ENCODE measurements at places on chromosomes 7 and 10.
A peak's percentile ranks its signal among the peaks of the same experiment; 100 is the strongest.

GRCh38 chr7:127417346-127417745, 24.8 kb upstream of the ZNF800 start:
- DNase-seq, result no peak

DNA sequence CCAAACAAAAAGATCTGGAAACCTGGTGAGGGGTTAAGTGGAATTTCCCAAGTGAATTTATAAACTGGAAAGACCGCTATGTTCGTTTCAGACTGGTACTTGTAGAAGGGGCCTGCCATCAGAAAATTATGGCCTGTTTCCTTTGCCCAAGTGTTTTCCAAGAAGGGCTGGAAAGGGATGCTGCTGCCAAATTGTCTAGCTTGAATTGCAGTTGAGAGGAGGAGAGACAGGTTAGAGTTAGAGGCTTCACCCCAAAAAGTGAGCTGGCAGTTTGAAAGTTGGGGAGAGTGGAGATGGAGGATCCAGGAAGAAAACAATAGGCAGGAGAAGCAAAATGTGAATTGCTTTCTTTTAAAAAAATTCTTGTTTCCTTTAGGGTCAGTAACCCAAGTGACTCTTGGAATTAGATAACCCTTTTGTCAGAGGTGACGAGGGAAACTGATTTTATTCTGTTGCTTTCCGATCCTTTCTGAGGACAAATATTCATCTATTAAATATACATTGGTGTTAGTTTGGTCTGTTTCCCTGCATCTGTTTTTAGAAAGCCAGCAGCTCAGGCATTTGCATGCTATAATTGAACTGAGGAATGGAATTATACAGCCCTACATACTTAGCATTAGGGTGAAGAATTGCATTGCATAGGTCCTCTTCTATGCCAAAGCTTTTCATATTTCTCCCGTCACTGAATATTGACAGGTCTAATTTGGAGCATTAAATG, 82.5 kb upstream of the PRR15 start:
- no peak for DNase-seq

DNA sequence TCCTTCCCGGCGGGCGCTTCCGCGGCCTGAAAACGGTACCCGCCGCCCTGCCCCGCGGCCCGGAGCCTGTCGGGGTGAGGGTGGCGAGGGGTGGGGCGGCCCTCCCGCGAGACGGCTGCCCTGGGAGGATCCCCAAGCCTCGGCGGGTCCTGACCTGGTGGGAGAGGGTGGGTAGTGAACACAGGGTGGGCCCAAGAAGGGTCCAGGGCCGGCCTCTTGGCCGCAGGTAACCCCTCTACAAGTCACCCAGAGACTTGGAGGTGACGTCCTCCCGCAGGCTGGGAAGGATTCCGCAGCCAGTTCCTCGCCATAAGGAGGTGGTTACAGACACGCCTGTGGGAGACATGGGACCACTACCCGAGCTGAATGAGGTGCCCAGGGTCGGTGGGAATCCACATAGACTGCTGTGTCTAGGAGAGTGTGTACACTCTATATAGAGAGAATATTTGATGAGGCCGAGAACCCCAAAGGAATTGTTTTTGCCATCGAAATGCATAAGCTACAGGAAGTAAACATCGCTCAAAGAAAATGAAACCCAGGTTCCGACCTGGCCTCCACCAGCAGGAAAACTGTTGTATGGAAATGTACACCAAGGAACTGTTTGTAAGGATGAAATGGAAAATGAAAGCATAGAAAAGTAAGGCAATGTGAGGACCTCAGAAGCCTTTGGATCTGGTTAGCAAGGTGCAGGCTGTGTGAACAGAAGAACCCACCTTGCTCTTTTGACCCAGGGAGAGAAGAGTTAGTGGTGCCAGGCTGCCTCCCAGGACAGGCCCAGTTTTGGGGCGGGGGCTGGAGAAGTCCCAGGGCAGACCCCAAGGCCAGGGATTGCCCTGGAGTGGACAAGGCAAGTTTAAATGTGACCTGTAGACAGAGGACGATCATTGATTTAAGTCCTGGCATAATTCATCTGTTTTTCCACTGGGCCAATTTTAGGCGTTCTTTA, 659 bp downstream of the OPTN start:
- DNase-seq, result no peak

- no peak for DNase-seq
Measured at GRCh38 chr10:117254774-117255735, 14.1 kb downstream of the SLC18A2 start.

- no peak for DNase-seq
Measured at GRCh38 chr10:94102436-94102835, 108.7 kb downstream of the PLCE1 start.

GRCh38 chr10:122012731-122013130, 23.8 kb downstream of the TACC2 start:
- no peak for DNase-seq

- no peak for DNase-seq
Measured at GRCh38 chr7:27154901-27155815, 1.3 kb downstream of the HOXA7 start.

GRCh38 chr7:23709081-23709750, 803 bp upstream of the STK31 start:
- DNase-seq, result no peak

- no peak for DNase-seq
Measured at GRCh38 chr7:44309271-44310091, 15.9 kb downstream of the CAMK2B start.

GRCh38 chr10:130761788-130762301, 549.7 kb downstream of the TCERG1L start:
- no peak for DNase-seq

- DNase-seq, result no peak
Measured at GRCh38 chr10:35453855-35454532, 117.7 kb downstream of the CCNY start.

GRCh38 chr10:90205340-90205739, 503.9 kb downstream of the KIF20B start:
- DNase-seq, result no peak

DNA sequence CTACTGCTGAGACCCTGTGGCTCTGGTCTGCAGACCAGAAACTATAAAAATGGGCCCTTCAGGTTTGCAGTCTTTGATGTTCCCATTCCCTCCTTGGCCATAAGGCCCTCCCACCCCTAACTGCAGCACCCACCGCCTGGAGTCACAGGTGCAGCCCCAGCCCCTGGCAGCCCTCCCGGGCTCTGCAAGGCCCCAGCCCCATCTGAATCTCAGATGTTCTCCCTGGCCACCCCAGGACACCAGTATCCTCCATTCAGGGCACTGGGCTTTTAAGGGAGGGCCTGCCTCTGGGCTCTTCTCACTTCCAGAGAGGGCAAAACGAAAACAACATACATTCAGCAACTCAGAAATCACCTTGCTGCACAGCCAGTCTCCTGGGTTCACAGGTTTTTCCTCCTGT, 107.7 kb upstream of the RET start:
- DNase-seq, result no peak

DNA sequence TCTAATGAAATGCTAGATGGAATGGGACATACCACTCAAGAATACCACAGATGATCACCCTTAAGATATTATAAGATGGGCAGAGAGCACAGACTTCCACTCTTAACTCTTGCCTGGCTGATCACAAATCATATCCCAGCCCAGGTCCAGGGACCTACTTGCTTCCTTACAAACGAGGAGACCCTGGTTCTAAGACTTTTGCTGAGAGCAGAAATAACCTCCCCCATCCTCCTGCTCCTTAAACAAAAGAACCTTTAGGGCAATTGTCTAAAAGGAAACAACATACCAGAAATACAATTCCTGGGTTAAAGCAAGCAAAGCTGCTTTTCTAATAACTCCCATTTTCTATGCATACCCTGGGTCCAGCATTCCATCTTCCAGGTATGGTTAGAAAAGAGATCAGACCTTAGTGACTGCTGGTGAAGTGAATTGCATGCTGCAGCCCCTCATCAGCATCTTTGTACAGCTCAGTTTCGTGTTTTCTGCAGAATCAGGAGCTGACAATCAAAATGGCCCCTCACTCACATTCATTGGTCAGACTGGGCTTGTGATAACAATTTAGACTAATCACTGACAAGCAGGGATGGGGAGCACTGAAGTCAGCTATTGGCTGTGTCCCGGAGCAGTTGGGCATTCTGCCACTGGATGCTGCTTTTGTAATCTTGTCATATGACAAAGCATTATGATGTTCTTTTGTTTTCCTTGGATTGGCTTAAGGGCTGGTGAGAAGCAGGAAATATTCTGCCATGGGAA, 14.6 kb downstream of the IFIT3 start:
- no peak for DNase-seq

GRCh38 chr7:96297876-96298275, 24.0 kb downstream of the SLC25A13 start:
- DNase-seq, result no peak

DNA sequence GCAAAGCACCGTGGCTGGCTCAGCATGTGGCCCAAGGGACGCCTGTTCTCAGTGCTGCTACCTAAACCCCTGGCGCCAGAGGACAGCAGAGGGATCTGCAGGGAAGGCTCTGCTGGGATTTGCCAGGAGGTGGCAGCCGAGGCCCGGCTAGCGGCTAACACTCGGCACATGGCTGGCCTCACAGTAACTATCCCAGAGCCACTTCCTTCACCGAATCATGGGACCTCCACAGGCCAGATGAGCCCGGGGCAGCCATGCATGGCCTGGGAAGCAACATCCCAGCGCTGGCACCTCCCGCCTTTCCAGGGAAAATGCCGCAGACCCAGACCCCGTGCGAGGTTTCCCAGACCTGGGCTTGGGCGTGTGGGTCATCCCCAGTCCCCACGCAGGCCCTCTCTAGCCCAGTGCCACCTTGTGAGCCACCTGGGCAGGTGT, 36.4 kb downstream of the DPYSL4 start:
- DNase-seq, result peak; percentile 25

DNA sequence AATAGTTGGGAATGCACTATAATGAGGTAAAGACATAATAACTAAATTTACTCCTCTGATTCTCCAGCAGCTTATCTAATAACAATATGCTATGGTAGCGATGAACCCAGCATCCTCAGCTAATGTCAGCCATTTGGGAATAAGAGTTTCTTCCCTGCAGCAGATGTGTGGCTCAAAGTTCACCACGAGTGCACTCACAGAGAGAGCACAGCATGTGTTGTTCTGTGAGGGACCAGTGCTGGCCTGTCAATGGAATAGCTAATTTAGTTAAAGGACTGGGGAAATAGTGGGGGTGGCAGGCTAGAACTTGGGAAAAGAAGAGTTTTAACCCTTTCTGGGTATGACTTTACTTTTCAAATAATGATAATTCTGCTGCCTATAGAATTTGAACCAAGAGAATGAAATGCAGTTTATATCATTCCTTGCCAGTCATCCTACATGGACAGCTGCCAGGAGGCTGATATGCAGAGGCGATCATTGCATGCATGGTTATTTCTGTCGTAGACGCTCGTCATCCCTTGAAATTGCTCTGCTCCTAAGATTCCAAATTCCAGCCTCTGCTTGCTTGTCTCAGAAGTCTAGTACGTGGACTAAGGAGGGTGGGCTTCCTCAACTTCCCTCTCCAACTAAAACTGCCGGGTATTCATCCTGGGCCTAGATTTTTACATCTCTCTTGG, 355.6 kb downstream of the RNLS start:
- no peak for DNase-seq

- no peak for DNase-seq
Measured at GRCh38 chr10:97580421-97581367, 3.5 kb upstream of the HOGA1 start.

GRCh38 chr7:5360451-5360850, 63.2 kb downstream of the TNRC18 start:
- no peak for DNase-seq

GRCh38 chr7:139471740-139472353, 11.6 kb downstream of the KLRG2 start:
- no peak for DNase-seq

DNA sequence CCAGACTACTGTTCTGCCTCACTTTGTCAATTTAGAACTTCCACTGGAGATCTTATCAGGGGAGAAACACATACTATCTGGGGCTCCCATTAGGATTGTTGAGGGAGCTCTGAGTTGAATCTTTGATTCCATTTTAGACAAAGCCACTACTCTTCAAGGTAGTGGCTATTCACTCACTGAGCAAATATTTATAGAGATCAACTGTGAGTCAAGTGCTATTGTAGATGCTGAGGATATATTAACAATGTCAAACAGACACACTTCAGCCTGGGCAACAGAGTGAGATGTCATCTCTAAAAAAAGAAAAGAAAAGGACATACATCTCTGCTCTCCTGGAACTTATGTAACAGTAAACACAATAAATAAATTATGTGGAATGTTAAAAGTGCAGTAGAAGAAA, 315.3 kb downstream of the PTEN start:
- no peak for DNase-seq

DNA sequence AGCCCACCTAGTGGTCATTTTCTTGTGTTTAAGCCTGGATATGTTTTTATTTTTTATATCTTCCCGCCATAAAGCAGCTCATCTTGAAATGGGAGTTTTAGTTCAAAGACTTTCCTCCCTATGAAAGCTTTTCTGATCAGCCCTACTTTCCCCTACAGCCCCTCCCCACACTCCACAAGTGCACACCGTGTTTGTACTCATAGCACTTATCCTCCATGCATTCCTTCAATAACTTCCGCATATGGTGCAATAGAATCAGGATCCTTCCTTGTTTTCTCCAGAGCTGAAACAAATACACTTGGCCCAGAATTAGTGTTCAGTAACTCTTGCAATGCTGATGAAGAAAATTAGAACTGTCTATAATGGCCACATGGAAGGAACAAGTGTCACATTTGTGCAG, 235.9 kb downstream of the KCNMA1 start:
- no peak for DNase-seq

GRCh38 chr7:151658778-151659177, 139.1 kb upstream of the RHEB start:
- no peak for DNase-seq

DNA sequence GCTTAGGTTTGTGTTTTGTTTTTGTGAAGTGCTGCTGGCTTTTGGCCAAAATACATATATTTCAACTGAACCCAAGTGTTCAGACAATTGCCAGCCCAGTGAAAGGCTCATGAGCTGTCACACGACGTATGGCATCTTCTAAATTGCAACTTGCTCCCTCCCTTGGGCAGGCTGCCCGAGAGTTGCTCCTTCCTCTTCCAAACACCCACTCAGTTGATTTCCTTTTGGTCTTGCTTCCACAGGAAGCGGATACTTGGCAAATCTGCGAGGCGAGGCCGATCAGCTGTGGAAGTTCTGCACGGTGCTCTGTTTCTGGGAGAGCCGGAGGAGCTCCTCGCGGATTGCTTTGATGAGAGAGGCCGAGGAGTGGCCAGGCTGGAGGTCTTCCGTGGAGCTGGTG, 39.6 kb upstream of the ATP6V0A4 start:
- no peak for DNase-seq

DNA sequence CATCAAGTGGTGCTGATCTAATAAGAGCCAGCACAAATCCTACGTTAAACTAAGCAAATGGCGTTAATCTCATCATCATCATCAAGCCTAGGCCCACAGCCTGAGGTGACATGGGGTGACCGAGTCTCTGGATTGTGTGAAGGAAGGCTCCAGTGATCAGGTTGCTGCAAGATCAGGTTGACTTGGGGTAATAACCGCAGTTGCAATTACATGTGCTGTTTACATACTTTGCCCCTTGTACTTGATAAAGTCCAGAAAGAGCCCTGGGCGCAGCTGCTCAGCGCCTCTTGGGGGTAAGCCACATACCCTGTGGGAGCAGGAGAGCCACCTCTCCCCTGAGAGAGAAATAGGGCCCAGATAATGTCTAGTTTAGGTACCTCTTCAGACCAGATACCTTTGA, 228.1 kb downstream of the WDR11 start:
- DNase-seq, result no peak

- no peak for DNase-seq
Measured at GRCh38 chr7:519484-520390, at the start of gene PDGFA. TSS of gene PDGFA (minus strand) at chr7:519846. CDS start at chr7:519001, 845 bp downstream.

Data from T-cell (primary cell).